ENCODE measurements at places on chromosomes 4 and X.
A peak's percentile ranks its signal among the peaks of the same experiment; 100 is the strongest.

GRCh38 chr4:183987987-183988392 lies 82.9 kb downstream of the STOX2 start:
- peak; percentile 71 for DNase-seq

- DNase-seq, result no peak
Measured at GRCh38 chr4:136461533-136461932, 1070.8 kb downstream of the PCDH18 start.

DNA sequence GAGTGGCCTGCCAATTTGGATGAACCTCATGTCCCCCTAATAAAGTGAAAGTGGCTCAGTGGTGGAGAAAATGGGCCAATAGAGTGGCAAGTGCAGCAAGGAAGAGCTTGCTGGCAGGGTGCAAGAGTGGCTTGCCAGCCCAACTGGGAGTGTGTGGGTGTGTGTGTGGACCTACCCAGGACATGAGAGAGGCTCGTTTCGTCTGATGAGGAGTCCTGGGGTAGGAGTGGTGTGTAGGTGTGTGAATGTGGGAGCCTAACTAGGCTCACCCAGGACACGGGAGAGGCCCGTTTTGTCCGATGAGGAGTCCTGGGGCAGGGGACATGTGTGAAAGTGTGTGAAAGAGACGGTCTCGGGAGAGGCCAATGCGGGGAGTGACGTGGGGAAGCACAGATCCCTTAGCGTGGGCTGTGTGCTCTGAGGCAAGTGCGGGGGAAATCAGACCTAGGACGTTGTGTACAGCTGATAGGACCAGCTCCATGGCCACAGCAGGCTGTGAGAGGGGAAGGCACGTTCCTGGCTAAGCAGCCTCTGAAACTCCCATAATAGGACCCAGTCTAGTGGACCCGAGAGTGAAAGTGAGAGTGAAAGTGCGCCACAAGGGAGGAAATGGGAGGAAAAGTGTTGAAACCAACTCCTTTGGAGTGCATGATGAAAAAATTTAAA lies 5.3 kb downstream of the GAGE10 start:
- no peak for DNase-seq

GRCh38 chr4:71355045-71355444 lies 16.2 kb downstream of the SLC4A4 start:
- no peak for DNase-seq

- DNase-seq, result no peak
Measured at GRCh38 chrX:12309744-12310076, 171.4 kb downstream of the FRMPD4 start.

DNA sequence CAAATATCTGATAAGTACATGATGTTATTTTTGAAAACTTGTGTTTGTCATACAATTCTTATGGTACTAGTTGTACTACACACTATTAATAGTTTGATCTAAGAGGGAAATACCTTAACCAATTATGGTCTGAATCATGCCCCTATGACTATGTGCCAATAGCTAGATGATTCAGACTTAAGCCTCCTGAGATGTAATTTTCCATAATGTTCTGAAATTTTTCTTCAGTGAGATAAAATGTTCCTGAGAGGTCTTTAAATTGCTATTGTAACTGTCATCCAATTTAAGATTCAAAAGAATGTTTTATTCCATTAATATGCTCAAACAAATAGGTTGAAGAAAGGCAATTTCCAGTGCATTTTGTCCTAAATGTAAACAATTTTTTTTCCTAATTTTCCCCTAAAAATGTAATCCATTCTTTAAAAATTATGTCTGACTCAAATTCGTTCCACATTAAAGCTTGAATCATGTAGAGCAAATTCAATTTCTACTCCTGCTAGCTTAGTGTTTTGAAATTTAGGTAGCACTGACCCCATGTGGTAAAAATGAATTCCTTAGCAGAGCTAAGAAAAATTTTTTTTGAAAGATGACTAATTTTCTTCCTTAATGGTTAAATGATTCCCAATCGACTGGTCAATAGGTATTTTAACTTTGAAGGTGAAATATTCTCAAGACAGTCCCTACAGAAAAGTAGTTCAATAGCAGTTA lies 49.1 kb downstream of the APOOL start:
- DNase-seq, result no peak

GRCh38 chr4:121200795-121201472 lies 36.8 kb upstream of the TNIP3 start:
- DNase-seq, result no peak

DNA sequence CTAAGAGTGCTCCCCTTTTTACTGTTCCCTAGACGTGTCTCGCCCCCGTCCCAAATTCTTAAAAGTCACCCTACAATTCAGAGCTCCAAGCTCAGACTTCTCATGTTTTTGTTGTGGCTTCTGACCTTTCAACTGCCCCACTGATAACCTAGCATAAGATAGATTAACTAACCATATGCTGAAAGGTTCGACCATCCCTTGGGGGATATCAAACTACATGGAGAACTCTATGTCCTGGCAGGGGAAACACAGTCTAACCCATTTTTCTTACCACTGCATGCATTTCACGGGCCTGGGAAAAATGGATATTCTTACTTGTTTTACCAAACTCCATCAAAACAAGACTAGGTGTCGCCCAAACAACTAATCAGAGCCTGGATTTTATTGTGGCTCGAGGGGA lies 236.4 kb upstream of the MID1 start:
- DNase-seq, result no peak

- DNase-seq, result no peak
Measured at GRCh38 chr4:6692806-6693205, 872 bp upstream of the S100P start.

DNA sequence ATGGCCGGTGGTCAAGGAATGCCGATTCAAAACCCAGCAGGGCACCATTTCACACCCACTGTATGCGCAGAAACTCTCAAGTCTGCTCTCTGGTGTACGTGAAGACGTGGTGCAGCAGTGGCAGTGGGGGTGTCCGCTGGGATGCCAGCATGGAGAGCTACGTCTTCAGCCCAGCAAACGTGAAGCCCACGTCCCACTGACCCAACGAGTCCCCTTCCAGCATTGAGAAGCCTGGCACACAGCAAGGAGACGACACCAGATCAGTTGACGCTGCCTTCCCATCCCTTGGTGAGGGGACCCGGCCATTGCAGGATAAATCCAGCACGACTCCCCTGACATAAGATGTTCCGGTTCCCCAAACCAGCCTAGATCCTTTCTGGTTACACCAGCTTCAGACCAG lies 2.2 kb upstream of the PLXNB3 start:
- no peak for DNase-seq

DNA sequence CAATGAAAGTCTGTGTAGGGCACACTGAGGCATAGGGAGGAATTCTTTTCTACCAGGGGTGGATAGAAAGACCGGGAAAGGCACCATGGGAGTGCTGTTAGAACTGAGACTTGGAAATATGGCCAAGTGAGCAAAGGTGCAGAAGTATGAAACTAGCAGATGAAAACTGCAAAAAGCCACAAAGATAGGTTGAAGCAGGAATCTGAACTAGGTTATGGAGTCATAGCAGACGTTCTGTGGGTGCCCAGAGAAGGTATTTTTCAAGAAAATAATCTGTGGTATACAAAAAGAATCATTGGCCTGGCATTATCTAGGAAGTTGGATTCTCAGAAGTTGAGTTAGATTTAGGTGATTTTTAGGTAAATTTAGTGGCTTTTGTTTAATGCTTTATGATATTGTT lies 48.5 kb downstream of the SMAD1 start:
- no peak for DNase-seq

DNA sequence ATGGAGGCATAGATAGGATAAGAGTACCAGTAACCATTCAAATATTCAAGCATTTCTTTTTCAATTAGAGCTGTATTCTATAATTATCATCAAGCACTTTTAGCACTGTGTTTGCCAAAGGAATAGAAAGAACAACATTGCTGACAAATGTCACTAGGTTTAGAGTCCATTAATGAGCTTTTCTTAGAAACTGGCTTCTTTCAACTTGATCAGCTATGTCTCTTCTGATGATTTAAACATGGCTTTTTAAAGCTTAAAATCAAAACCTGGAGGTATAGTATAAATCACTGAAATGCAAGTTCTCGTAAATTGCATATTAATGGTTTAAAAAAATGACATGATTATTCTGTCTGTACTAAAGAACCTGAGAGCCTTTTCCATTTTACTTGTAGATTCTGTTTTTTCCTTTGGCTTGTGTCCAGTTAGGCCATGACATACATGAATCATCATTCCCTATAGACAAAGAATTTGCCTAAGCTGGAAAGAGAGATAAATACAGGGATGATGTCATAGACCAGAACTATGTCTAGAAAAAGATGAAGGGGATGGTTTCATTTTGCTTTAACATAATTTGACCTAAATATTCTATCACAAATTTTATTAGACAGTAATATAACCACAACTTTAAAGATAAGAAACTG lies 340.1 kb upstream of the CTSO start:
- DNase-seq, result no peak

DNA sequence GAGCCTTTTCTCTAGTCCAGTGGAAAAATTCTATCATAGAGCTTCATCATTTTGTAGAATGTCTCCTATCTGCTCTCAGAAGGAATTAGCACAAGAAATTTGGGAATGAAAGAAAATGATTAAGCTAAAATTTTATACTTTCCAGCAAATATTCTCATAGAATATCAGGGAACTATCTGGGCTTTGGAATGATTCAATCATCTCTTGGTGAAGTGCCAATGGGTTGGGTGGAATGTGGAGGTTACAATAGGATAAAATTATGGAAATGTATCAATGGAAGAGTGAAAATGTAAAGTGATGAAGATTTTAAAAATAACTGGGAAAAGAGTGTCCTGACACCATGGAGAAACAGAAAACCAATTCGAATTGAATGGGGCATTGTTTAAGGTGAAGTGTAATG lies 119.0 kb upstream of the MID1 start:
- no peak for DNase-seq

DNA sequence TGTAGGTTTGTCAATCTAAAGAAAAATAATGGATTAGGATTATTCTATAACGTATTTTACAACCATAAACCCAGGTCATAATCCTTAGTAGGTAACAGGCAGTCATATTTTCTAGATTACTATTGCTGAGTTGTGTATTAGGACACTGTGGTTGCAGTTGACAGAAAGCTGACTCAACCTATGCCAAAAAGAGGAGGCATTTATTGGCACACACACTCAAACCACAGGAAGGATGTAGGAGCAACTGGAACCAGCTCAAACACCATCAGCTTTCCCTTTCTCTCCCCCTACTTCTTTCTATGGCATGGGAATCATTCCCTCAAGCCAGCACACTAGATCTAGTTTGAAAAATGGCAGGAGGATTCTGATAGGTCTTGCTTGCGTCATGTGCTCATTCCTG lies 136.4 kb upstream of the FAM9C start:
- no peak for DNase-seq

GRCh38 chr4:136741468-136741867 lies 790.8 kb downstream of the PCDH18 start:
- no peak for DNase-seq

GRCh38 chrX:106935175-106935574 lies 15.0 kb downstream of the CLDN2 start:
- no peak for DNase-seq

DNA sequence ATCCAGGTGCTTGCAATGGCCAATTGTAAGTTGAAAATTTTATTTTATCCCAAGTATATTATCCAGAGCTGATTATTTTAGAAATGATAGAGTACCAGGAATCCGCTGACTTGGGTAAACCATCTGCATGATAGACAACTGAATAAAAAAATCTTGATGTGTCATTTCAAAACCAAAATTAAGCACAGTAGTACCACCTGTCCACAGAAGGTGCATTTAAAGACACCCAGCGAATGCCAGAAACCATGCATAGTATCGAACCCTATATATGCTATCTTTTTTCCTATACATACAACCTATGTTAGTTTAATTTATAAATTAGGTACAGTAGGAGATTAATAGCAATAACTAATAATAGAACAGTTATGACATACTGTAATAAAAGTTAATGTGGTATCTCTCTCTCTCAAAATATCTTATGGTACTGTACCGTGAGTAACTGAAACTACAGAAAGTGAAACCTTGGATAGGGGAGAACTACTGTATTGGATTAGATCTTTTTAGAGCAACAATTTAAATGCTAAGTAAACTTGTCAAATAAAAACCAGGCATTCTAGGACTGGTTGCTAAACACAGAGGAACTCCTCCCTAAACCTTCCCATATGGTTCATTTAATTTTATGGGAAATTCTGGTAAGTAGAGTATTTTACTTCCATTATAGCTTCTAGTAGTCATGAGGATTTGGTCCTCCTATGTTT lies 6.2 kb downstream of the NEIL3 start:
- DNase-seq, result no peak

DNA sequence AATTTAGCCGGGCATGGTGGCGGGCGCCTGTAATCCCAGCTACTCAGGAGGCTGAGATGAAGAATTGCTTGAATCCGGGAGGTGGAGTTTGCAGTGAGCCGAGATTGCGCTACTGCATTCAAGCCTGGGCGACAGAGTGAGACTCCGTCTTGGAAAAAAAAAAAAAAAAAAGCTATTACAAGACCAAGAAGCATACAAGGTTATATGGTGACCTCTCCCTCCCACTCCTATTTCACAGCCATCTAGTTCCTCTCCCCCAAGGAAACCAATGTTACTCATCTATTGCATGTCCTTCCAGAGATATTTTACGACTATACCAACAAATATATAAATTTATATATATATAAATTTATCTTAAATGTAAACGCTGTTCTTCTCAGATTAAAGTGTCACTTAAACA lies 3.2 kb downstream of the SLC9A7 start:
- DNase-seq, result no peak

DNA sequence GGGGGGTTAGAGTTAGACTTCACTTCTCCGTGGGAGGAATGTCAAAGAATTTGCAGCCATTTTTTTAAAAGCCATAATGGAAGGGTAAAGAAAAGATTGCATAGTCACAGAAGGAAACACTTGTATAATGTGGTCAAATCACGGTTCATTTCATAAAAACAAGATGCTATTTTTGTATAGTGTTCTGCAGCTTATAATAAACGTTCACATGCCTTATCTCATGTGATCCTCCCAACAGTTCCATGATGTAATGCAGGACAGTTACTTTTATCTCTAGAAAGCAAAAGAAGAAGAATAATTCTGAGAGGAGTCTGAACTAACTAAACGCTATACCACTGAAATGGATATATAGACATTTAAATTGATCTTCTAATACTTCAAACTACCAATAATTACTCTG lies 71.3 kb upstream of the CAMK2D start:
- DNase-seq, result no peak

GRCh38 chr4:111873801-111874200 lies 271.5 kb upstream of the FAM241A start:
- no peak for DNase-seq

- no peak for DNase-seq
Measured at GRCh38 chr4:26879805-26880204, 19.2 kb downstream of the STIM2 start.

DNA sequence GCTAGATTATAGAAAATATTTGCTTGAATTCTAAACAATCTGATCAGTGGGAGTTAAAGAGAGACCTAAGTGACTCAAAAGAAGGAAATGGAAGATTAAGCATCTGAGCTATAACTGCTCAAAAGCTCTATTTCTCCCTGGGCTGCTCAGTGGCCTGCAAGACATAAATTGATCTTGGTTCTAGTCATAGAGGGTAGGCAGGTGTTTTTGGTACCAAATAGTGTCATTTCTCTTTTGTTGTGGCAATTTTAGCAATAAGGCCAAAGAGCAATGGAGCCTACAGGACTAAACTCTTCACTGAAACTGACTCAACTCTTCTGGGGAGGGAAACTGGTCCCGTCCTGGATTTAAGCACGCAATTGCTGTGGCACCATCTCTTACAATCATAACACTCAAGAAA lies 33.9 kb upstream of the BMP2K start:
- no peak for DNase-seq

Measured in left colon (tissue), 2 donors.